ENCODE measurements at places on chromosomes 7 and 10. TPM values are rescaled to one million over a fixed set of nuclear protein-coding genes. Genes with fewer than 3 reads are reported as not detected.

KNDC1 gene
- 0.16 TPM for total RNA-seq

FAM180A gene
- 30.5 TPM for total RNA-seq

CCZ1 gene
- total RNA-seq, result 35.4 TPM

FOXL3 gene
- total RNA-seq, result not detected

JCAD gene
- total RNA-seq, result 23.5 TPM

NUTM2A gene
- total RNA-seq, result 3.3 TPM

DNA sequence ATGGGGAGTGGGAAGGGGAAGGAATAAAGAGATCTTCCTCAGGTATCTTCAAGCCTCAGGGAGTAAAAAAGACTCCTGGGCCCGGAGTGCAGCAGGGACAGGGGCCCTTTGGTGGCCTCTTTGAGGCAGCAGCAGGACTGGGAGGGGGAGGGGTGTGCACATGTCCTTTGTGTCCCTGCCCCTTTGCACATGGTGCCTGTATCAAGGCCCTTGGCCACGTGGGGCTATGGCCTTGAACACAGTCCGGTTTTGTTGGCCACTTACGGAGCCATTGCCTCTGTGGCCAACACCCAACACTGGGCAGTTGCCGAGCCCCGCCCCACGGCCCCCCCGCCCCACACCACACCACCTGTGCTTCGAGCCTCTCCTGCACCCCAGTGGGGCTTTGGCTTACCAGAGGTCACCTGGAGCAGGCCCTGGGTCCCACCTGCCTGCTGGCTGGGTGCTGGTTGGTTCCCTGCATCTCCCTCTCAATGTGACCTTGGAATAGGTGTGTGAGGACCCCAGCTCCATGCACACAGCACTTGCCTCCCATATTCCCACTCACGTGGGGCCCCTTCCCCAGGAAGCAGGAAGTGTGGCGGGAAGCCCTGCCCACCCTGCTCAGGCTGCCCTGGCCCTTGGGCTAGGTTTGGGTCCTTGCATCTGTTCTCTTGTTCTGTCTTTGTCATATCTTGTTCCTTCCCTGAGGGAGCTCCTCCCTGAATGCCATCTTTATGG, 5.4 kb downstream of the SAP25 start:
- DNase-seq, result no peak

DNA sequence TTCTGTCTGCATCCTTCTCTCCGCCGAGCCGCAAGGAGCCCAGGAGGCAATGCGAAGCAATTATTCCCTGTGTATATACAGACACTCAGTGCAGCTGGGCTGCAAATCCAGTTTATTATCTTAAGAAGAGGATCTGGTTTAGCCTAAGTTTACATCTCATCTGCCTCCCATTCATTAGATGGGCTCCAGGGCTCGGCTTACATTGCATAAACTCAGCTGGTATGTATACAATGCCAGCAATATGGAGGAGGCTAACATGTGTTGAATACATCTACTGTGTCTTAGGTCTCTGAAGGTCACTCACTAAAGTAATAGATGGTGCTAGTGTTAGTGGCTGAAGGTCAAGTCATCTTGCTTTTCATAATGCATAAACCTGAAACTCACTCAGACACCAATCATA, 996.8 kb downstream of the KCNMA1 start:
- DNase-seq, result no peak

DNA sequence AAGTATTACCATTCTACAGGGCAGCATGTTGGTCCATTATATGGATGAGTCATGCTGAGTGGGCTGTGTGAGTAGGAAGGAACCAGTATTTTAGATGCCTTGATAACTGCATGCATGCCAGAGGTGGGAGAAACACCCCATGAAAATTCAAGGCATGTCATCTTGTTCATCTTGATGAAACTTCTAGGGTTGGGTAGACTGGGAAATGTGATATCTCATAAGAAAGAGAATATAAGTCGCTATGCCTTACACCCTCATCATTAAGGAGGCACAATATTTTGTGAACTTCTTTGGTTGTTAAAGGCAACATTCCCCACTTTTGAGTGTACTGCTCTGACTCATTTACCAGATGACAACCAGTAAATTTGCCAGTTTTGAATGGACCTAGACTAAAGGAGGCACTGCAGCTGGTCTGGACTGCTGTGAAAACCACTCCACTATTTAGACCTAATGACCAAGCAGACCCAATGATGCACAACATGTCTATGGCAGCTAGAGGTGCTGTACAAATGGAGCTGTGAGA, 48.0 kb downstream of the ZNF365 start:
- no peak for DNase-seq

DNA sequence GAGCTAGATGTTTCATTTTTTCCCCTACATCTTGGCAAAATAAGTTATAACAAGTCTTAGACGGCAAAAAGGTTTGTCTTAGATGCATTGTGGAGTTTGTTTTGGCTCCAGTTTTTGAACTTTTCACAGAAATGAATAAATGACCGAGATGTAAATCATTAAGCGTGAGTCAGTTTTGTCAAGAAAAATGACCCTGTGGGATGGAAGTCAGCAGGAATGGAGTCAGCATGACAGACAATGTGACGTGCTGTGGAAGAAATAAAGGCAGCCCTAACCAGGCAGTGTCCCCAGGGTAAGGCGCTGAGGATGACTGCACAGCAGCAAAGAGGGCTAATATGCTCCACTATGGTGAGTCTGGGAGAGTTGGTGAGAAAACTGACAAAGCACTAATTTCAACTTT, 163.2 kb downstream of the NOC3L start:
- no peak for DNase-seq

DNA sequence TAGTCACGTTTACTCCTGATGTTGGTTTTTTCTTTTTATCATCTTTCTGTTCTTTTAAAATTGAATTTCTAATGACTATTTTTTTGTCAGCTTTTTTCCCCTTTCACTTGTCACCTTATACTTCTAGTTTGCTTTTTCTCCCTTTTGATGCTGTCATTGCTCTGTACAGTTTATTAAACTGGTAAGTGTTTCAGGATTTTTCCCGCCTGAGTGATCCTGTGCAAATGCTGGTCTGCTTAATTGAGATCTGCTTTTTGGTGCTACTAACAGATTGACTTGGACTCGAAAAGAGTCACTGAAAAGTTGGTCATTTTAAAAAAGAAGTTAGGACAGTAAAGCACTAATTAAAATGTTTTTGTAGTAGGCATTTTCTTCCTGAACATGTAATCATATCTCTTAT, 95.2 kb downstream of the PHTF2 start:
- DNase-seq, result no peak

DNA sequence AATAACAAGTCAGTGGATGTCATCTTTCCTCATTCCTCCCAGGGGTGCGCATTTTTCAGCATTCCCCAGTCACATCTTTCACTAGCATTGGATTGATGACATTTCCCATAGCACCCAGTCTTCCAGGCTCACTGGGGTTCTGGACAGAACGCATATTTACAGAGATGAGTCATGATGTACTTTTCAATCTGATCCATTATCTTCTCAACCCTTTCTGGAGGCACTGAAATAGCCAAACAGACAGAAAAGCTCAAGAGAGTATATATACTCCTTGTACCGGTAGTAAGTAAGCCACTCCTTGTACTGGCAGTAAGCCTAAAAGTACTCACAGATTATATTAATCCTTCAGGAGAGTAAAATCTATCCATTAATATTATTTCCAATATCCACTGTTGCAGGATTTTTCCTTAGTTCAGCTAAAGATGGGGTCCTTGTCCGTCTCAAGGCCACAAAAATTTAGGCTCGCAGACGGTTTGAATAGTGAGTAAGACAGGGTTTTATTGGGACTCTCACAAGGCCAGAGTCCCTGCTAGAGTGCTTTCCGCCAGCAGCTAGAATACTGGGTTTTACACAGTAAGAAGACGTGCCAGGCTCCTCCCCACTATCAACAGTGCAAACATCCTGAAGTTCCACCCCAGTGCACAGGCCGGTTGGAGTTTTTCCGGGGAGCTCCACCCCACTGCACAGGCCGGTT, 60.8 kb downstream of the MDH2 start:
- no peak for DNase-seq

DNA sequence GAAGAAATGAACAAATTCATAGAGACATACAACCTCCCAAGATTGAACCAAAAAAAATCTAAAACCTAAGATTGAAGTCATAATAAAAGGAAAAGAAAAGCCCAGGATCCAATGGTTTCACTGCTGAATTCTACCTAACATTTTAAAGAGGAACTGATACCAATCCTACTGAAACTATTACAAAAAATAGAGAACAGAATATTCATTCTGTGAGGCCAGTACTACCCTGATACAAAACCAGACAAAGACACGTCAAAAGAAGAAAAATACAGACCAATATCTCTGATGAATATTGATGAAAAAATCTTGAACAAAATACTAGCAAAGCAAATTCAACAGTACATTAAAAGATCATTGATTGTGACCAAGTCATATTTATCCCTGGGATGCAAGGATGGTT, 128.5 kb upstream of the STEAP1 start:
- DNase-seq, result no peak

DNA sequence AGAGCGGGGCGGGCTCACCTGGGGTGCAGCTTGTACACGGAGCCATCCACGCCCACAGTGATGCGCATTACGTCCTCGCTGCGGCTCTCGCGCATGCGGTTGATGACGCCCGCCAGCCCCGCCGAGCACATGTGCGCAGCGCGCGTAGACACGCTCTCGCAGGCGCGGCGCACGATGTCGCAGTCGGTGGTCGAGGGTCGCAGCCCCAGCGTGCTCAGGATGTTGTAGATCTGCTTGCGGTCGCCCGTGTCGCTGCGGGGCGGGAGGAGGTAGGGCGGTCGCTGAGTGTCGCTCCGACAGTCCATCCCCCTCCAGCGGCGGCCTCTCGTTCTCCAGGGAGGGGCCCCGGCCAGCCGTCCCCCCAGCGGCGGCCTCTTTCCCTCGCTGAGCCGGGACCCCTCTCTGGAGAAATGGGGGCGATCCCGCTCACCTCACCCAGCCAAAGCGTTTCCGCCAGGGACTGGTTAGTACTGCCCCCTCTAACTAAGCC, 4.4 kb upstream of the MYL7 start:
- no peak for DNase-seq

DNA sequence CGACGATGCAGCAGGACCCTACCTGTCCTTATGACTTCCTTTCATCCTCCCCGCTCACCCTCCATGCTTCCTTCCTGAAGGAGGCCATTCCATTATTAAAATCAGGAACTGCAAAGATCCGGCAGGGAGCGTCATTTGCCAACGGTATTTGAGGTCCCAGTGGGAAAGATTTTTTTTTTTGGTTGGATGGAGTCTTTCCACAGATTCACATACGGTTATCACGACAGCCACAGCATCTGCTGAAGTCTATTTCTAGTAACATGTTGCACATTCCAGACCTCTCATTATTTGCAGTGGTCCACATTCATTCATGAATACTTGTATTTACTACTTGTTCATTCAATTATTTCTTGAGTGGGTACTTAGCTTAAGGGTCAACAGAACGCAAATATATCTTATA, 94.7 kb upstream of the LYZL2 start:
- DNase-seq, result no peak

GRCh38 chr10:59829601-59830000, 76.3 kb upstream of the MRLN start:
- no peak for DNase-seq

DNA sequence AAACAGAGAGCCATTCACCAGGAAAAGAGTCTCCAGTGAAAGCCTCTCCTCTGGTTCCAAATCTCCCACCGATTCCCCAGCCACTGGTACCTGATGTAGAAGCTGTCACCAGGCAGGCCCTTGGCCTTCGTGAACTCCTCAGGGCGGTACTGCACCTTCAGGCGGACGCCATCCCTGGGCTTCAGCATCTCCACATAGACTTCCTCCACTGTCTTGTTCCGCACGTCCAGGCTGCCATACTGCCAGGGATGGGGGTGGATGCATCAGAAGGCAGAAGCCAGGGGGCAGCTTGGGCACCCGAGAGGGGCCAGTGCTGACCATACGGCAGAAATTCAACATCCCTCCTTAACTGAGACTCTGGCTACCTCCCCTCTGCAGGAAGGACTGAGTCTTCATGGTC, 118.8 kb downstream of the DLG5 start:
- DNase-seq, result no peak

DNA sequence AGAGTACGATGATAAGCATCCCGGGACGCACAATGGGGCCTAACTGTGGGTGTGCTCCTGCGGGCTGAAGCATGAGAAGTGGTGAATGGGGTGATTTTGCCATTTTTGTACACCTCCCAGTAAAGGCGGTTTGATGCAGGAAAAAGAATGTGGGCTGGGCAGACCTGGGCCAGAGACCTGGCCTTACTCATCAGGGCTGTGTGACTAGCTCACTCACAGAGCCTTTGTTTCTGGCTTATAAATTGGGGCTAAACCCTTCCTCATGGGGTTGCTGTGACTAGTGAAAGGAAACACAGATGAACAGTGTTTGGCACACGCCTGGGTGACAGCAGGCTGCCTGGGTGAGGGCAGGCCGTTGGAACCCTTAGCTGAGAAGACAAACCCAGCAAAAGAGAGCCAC, 18.0 kb downstream of the RRP12 start:
- DNase-seq, result no peak

DNA sequence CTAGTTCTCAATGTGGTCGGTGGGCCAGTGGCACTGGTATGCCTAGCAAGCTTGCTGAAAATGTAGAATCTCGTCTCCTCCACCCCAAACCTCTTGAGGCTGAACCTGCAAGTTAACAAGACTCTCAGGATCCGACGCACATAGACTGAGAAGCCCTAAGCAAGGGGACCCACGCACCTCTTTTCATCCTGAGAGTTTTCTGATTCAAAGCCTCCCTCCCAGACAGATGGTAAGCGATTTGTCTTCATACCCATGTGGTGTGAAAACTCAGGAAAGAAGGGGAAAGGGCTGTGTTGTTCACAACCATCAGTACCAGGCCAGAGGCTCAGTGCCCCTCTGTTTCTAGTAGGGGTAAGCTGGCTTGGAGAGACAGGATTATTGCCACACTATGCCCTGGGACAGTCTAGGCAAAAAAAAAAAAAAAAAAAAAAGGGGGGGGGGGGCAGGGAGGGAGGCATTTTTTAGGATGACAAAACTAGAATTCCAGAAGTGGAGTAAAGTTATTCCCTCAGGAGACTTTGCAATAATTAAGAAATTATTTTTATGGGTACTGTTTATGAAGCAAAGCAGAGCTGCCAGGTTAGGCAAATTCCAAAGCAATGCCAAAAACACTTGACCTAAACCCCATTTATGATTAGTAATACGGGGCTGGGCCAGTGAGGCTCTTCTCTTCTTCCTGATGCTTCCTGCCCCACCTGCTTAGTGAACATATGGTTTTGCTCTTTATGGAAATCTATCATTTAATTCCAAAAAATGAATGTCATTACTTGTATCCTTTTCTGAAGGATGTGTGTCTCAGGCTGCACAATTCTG, 117.6 kb upstream of the PDLIM1 start:
- no peak for DNase-seq

- no peak for DNase-seq
Measured at GRCh38 chr10:98587156-98587837, 140.6 kb upstream of the HPS1 start.

- peak; percentile 96 for DNase-seq
Measured at GRCh38 chr7:1175967-1176851, 16.2 kb upstream of the ZFAND2A start.

Measured in omental fat pad (tissue), 4 donors.